ENCODE measurements at places on chromosomes 7 and 10.

DNA sequence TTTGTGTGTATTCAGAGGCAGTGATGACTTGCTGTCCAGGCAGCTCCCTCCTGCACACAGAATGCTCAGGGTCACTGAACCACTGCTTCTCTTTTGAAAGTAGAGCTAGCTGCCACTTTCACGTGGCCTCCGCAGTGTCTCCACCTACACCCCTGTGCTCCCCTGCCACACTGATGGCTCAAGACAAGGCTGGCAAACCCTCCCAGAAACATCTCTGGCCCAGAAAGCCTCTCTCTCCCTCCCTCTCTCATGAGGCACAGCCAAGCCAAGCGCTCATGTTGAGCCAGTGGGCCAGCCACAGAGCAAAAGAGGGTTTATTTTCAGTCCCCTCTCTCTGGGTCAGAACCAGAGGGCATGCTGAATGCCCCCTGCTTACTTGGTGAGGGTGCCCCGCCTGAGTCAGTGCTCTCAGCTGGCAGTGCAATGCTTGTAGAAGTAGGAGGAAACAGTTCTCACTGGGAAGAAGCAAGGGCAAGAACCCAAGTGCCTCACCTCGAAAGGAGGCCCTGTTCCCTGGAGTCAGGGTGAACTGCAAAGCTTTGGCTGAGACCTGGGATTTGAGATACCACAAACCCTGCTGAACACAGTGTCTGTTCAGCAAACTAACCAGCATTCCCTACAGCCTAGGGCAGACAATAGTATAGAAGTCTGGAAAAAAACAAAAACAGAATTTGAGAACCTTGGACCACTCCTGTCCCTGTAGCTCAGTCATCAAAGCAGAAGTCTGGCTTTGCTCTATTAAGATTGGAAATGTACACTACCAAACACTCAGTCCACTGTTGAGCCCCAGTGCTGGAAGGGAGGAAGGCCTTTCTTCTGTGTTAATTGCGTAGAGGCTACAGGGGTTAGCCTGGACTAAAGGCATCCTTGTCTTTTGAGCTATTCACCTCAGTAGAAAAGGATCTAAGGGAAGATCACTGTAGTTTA lies 15.8 kb downstream of the SCD start:
- DNase-seq, result no peak

DNA sequence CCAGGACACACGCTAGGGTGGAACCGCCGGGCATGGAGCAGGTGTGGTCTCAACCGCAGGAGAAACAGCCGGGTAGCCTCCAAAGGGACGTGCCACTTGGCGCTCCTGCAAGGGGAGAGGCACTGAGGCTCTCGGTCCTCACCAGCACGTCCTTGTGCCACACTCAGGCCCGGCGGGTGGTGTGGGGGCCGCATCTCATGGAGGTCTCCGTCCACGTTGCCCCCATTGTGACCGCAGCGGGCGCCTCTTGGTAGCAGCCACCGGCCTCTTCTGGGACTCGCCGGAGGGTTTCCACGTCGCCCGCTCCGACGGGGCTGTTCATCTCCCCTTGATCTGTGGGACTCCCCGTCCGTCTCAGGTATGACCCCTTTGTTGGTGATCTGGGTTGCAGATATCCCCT lies 49.2 kb upstream of the ELFN1 start:
- DNase-seq, result no peak

DNA sequence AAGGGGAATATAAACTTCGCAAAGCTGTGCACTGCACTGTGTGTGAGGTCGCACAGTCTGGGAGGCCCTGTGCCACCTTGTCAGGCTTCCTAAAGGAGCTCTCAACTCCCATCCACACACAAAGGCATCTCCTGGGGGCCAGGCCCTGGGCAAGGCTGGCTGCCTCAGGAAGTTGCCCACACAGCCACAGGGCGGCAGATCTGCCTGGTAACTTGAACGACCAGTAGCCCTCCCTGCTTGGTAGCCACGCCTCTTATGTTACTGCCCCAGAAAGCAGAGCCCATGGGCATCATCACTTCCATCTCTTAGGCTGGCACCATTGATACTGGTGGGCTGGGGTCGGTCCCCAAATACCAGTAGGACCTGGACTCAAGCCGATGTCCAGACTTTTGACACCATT lies 82.8 kb downstream of the HECW1 start:
- no peak for DNase-seq

DNA sequence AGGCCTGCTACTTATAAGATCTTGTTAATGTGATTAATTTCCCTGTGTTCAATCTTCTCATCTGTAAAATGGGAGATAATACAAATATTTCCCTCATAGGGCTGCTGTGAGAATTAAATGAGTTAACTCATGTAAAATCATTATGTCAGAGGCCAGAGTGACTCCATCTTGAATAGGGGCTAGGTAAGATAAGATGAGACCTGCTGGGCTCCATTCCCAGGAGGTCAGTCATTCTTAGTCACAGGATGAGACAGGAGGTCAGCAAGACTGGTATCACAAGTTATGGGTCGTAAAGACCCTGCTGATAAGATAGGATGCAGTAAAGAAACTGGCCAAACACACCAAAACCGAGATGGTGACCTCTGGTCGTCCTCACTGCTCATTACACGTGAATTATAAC lies 200.7 kb downstream of the CYP26A1 start:
- no peak for DNase-seq

DNA sequence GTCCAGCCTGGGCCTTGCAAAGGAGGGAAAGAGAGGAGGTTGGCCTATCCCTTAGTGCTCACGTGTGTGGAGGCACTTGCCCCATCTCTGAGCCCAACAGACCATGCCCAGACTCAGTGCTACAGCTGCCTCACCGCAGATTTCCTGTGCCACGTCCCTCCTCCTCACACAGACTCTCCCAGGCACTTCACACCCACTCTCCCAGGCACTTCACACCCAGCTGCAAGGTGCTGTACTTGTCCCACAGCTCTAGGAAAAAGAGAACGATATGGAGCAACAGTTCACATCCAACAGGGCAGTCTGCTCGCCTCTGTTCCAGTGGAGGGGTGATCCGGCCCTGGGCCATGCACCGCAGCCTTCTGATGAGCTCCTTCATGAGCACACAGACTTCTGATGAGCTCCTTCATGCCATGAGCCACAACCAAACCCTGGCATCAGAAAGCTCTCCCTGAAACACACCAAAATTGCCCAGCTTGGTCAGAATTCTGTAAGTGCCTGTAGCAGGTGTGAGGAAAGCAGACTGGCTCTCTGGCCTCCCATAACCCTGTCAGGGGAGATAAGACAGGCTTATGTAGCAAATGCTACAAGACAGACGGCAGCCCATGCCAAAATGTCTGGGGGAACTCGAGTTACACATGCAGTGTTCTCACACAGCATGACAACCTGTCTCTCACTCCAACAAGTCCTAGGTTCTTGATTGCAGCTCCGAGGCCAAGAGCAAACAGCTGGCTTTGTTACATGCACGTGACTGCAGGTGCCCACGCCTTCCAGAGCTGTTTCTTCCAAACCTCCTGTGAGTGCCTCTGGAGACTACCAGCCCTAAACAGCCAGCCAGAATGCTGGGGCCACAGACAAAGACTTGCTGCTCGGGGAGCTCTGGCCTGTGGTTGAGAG lies 348.5 kb downstream of the GRID1 start:
- DNase-seq, result no peak

- DNase-seq, result no peak
Measured at GRCh38 chr10:63267414-63268148, 134.5 kb downstream of the NRBF2 start.

DNA sequence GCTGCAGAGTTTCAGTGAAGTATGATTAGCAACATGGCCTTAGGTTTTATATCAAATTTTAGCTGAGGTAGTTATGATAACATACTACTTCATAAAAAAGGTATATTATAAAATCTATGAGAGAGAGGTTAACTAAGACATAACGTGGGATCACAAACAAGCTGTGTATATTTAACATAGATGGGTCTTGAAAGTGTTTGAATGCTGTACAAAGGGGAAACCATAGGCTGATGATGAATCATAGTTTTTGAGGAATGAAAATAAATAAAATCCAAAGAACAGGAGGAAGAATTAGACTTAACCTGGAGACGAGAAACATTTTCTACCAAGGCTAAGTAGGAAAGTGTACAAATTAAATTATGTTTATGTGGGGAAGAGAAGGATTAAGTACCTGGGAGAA lies 119.0 kb downstream of the GNAI1 start:
- no peak for DNase-seq

- DNase-seq, result no peak
Measured at GRCh38 chr7:80235334-80235733, 100.7 kb downstream of the GNAI1 start.

DNA sequence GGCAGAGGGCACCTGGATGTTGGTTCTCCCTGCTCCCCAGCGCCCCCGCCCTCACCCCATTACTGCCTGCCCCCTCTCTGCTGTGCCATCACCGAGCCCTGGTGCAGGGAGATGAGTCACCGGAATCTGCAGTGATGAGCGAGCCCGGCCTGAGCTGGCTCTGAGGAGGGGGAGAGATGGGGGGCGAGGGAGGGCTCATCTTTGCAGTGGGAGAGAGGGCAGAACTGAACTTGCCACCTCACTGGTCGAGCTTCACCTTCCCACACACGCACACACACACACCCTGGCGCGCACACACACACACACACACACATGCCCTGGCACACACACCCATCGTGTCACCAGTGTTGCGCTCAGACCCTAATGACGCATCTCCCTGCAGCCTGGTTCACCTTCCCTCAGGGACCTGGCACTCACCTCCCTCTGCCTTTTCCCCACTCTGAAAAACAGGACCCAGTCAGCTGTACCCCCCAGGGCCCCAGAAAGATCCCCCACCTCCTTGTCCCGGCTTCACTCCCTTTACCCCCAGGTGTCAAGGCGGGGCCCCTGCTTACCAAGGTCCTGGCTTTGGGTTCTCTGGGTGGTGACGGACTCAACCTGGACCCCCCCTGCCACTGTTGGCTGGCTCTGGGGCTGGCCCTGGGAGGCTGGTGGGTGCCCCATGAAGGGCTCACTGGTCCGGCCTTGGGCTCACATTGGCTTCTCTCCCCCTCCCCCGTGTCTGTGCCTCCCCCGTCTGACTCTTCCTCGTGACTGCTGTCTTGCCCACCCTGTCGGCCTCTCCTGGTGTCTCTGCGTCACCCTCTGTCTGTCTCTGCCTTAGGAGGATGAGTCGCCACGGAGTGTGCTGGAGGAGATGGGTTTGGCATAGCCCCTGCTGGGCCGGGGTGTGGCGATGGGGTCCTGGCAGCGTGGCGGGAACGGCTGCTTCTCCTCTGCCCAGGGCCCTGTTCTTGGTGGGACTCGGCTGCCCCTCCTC lies 5.4 kb downstream of the VGF start:
- DNase-seq, result no peak

DNA sequence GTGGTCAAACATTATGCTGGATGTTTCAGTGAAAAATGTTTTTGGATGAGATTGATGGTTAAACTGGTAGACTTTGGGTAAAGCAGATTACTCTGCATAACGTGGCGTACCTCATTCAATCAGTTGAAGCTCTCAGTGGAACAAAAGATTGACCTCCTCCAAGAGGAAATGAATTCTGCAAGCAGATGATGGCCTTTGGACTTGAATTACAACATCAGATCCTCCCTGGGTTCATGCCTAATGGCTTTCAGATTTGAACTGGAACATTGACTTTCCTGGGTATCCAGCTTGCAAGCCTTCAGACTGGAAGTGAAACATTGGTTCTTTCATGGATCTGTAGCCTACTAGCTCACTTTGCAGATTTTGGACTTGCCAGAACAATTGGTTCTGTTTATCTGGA lies 169.3 kb upstream of the MALRD1 start:
- DNase-seq, result no peak

GRCh38 chr7:30471205-30471604 lies 7.4 kb downstream of the NOD1 start:
- DNase-seq, result no peak

DNA sequence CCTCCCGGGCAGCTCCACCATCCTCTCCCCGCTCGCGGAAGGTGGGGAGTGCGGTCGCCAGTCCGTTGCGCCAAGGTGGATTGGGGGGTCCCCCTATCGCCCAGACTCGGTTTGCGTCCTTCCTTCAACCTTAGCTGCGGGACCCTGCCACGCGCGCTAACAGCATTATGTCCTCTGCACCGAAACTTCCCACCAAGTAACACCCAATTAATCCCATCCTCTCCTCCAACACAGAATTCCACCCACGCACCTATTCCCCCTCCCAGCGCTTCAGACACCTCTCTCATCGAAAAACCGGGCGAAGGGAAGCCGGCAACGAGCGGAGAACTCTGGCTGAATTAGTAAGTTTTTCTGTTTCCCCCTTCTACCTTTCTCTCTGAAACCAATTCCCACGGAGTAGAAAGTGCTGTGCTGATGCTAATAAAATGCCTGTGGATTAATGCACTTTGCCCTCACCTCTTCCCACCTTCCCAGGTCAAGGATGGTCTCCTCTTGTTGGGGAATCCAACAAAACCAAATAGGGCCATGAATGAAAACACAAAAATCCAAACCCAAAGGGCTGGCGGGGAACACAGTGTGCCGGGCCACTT lies 947 bp downstream of the HOXA3 start:
- DNase-seq, result no peak

DNA sequence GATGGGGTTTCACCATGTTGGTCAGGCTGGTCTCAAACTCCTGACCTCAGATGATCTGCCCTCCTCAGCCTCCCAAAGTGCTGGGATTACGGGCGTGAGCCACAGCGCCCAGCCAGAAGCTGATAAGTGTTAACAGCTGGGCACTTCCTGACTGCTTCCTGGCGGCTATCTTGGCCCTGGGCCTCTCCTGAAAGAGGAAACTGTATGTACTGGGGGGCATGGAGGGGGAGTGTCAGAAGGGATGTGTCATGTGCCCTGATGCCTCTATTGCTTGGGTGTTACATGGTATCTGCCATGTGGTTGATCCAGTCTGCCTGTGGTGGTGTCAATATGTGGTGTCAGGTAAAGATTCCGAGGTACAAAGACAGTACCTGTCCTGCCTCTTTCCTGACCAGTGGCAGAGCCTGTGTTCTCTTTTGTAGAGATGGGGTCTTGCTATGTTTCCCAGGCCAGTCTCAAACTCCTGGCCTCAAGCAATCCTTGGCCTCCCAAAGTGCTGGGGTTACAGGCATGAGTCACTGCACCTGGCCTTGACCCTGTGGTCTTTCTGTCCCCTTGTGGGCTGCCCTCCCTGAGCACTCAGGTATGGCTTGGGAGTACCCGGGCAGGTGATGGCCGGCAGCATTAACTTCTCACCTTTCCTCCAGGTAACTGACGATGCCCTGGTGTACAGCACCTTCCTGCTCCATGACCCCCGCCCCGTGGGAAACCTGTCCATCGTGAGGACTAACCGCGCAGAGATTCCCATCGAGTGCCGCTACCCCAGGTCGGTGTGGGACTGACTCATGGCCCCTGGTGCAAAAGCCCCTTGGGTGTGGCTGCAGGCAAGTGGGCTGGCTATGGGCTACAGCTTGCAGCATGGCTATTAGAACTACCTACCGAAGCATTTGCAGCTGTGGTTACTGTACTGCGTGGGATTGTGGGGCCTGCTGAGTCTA lies 4.4 kb downstream of the ZP3 start:
- DNase-seq, result no peak

- no peak for DNase-seq
Measured at GRCh38 chr10:69731184-69731583, 70.5 kb upstream of the COL13A1 start.
